ENCODE measurements at places on chromosomes 12 and 14.

- DNase-seq, result no peak
These were observed 251.6 kb downstream of the NUAK1 start for GRCh38 chr12:105887131-105887530.

DNA sequence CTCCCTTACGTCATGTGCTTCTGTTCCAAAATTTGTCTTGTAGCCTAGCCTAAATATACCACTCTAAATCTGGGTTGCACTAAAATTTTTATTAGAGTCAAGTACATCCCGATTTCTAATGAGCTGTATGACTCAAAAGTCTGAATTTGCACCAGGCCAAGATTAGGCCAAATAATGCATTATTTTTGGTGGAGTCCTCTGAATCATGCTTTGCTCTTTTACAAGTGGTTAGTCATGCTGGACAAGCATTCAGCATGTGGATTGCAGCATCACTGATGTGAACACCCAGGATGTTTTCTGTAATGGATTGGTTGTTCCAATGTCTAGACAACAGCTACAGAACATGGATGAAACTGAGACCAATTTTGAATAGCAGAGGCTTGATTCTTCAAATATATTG lies 23.7 kb downstream of the HEBP1 start:
- no peak for DNase-seq

DNA sequence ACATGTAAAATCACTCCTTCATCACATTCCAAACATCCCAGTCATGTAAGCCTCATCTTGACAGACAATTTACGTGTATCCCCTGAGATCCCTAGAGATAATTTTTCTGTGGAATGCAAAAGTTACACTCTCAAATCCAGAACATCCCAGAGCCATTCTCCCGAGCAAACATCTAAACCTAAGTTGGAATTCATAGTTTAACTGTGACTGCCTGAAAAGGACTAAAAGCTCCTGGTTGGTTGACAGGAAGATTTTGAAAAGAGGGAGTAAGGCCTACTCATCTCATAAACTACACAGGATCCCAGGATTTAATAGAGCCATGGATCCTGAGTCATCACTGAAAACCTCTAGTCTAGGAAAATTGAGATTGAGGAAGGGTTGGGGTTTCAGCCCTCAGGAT lies 123.6 kb downstream of the SCN8A start:
- no peak for DNase-seq

DNA sequence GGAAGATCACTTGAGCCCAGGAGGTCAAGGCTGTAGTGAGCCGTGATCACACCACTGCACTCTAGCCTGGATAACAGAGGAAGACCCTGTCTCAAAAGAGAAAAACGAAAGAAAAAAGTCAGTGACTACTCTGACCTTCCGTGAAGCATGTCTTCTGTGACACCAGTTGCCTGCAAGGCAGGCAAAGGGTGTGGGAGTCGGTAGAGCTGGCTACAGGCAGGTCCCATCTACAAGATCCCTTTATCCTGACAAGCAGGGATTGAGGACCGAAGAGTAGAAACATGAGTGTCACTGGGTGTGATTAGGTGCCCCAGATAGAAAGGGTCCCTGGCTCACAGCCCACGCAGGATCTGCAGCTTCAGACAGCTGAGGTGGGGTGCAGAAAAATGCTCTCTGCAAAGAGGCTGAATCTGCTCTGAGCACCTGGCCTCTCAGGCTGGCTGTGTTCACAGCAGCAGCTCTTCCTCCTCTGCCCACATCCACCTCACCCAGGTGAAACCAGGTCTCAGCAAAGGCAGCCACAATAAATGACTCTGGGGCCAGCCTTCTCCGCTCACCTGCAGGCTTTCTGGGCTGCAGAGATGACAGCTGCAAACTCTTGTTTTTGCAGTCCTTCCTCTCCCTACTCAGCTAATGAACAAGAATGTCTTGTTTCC lies 28.6 kb upstream of the HSP90B1 start:
- no peak for DNase-seq

GRCh38 chr14:101069666-101070362 lies 166.3 kb upstream of the RTL1 start:
- peak; percentile 30 for DNase-seq

Measured in posterior cingulate gyrus (tissue), 11 donors.